ENCODE measurements at places on chromosomes 1 and 21. TPM values are rescaled to one million over a fixed set of nuclear protein-coding genes. Genes with fewer than 3 reads are reported as not detected.

- no peak for DNase-seq
- H3K27me3 ChIP-seq: no peaks in the 10 kb centered on the region
- no peak overlapping the region for H3K4me3 ChIP-seq
- H3K27ac ChIP-seq: no peak overlapping the region
- H3K36me3 ChIP-seq: 0 out of 2 replicates have a peak, but pooled peaks cover 2% of the 10 kb centered on the region
Observed at GRCh38 chr1:206586501-206587445, 25.5 kb downstream of the EIF2D start.

GRCh38 chr1:9121496-9122409 is 7.1 kb downstream of the GPR157 start:
- H3K27me3 ChIP-seq: no peaks in the 10 kb centered on the region
- no peak overlapping the region for H3K4me3 ChIP-seq
- H3K4me1 ChIP-seq: no peaks in the 10 kb centered on the region
- no peak overlapping the region for H3K27ac ChIP-seq
- H3K36me3 ChIP-seq: no peaks in the 10 kb centered on the region

- peaks cover 14% of the 10 kb centered on the region for H3K4me1 ChIP-seq
- DNase-seq: no peak
- H3K27me3 ChIP-seq: no peaks in the 10 kb centered on the region
- peak overlapping the region; percentile 98 for H3K4me3 ChIP-seq
Observed at GRCh38 chr1:229627003-229627402, 956 bp downstream of the URB2 start.

GRCh38 chr1:218517459-218517858 is 172.3 kb downstream of the TGFB2 start:
- no peaks in the 10 kb centered on the region for H3K36me3 ChIP-seq
- H3K4me1 ChIP-seq: no peaks in the 10 kb centered on the region
- no peak overlapping the region for H3K4me3 ChIP-seq
- H3K27ac ChIP-seq: no peak overlapping the region
- no peak for DNase-seq
- no peaks in the 10 kb centered on the region for H3K27me3 ChIP-seq

GRCh38 chr1:175186433-175187160 is 6.0 kb downstream of the KIAA0040 start:
- H3K27me3 ChIP-seq: peaks cover 13% of the 10 kb centered on the region
- DNase-seq: no peak
- H3K4me3 ChIP-seq: no peak overlapping the region
- H3K4me1 ChIP-seq: no peaks in the 10 kb centered on the region

BEST4 gene
- polyA plus RNA-seq: 0.31 TPM

GBP6 gene
- polyA plus RNA-seq: not detected

- H3K4me1 ChIP-seq: no peaks in the 10 kb centered on the region
- H3K36me3 ChIP-seq: no peaks in the 10 kb centered on the region
- no peak overlapping the region for H3K27ac ChIP-seq
- H3K4me3 ChIP-seq: no peak overlapping the region
- no peak for DNase-seq
- H3K27me3 ChIP-seq: no peaks in the 10 kb centered on the region
Observed at GRCh38 chr1:27513528-27513927, 23.6 kb upstream of the WASF2 start.

RHD gene
- 0.33 TPM for polyA plus RNA-seq

GRCh38 chr1:111559736-111560279 is 56.4 kb upstream of the ADORA3 start:
- peaks cover 36% of the 10 kb centered on the region for H3K4me1 ChIP-seq
- no peak overlapping the region for H3K4me3 ChIP-seq
- peak overlapping the region; percentile 61 for H3K27ac ChIP-seq
- H3K27me3 ChIP-seq: no peaks in the 10 kb centered on the region
- peak; percentile 88 for DNase-seq

DNA sequence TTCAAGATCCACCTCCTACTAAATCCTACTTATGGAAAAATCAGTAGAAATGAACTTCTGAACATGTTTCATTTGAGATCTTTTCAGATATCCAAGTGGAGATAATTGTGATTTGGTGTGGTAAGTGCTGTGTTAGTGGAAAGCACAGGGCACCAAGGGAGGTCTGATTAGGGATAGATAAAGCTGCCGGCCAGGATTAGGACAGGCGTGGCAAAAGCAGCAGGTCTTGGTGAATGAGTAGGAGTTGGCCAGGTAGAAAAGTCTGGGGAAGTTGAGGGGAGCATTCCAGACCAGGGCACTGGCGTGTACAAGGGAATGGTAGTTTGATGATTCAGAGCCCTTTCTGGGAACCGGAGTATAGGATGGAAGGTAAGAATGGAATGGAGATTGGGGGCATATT is 47.8 kb downstream of the AZIN2 start:
- DNase-seq: no peak
- peaks cover 6% of the 10 kb centered on the region for H3K4me1 ChIP-seq
- no peak overlapping the region for H3K4me3 ChIP-seq
- H3K36me3 ChIP-seq: no peaks in the 10 kb centered on the region

DNA sequence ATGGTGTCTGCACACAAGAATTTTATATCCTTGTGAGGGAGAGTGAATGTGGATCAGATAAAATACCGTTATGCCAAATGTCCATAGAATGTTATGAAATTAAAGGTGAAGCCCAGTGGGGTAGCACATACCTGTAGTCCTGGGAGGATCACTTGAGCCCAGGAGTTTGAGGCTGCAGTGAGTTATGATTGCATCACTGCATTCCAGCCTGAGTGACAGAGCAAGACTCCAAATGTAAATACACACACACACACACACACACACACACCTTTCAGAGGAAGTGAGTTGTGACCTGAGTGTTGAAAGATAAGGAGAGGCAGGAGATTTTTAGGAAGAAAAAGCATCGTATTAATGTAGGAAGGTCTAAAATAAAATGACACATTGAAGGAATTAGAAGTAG is 28.1 kb upstream of the ZYG11A start:
- no peak overlapping the region for H3K27ac ChIP-seq
- no peak for DNase-seq
- H3K36me3 ChIP-seq: peaks cover 24% of the 10 kb centered on the region
- H3K4me3 ChIP-seq: no peak overlapping the region
- no peaks in the 10 kb centered on the region for H3K27me3 ChIP-seq
- no peaks in the 10 kb centered on the region for H3K4me1 ChIP-seq

GRCh38 chr1:53639251-53639763 is 99.7 kb downstream of the GLIS1 start:
- H3K27me3 ChIP-seq: no peaks in the 10 kb centered on the region
- H3K4me1 ChIP-seq: peaks cover 9% of the 10 kb centered on the region
- no peaks in the 10 kb centered on the region for H3K36me3 ChIP-seq
- H3K27ac ChIP-seq: no peak overlapping the region
- H3K4me3 ChIP-seq: 0 out of 2 replicates have a peak overlapping the region, but pooled peaks have one; percentile 22

C8B gene
- polyA plus RNA-seq: not detected

GRCh38 chr1:82330330-82330729 is 529.6 kb downstream of the ADGRL2 start:
- no peaks in the 10 kb centered on the region for H3K27me3 ChIP-seq
- no peak for DNase-seq
- no peaks in the 10 kb centered on the region for H3K4me1 ChIP-seq
- H3K27ac ChIP-seq: no peak overlapping the region
- H3K36me3 ChIP-seq: no peaks in the 10 kb centered on the region

DNA sequence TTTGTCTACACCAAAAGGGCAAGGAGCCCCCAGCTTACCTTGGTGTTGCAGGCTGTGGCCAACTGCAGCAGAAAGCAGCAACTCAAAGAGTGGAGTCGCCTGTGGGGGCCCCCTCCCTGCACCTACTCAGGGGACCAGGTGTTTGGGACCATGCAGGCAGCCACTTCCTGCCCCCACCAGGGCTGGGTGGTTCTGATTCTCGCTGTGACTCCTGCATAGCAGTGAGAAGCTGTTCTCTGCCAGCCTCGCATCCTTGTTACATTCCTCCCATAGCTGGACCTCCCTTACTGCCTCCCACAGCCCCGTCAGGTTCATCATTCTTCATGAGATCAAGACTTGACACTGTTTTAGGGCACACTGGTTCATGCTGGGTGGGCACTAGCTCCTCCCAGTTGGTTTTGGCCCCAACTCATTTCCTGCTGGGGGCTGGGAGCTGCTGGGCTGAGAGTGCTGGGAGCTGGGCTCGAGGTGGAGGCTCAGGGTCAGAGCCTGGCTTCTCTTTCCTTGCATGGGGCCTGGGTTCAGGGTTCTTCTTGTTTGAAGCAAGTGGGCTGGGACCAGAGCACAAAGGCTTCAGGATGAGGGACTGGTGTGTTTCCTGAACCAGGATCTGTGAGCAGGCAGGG is 146.9 kb upstream of the C1orf174 start:
- H3K4me3 ChIP-seq: no peak overlapping the region
- no peak for DNase-seq
- no peaks in the 10 kb centered on the region for H3K36me3 ChIP-seq
- no peaks in the 10 kb centered on the region for H3K27me3 ChIP-seq

DNA sequence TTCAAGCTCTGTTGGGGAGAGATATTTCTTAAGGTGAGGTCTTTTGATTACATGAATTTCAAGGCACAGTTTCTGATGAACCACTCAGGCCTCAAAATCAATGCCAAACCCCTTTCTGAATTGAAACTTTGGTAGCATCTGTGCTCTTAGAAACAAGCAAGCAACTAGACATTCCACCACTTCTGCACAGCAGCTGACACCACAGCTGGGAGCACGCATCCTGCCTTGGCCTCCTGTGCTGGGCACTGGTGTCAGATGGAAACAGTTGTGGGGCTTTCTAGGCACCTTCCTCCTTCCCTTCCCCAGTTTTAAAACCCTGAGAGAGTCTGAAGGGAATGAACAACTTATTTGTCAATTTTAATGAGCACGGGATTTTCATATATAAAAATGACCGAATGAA is 360.2 kb downstream of the ADGRL2 start:
- H3K27ac ChIP-seq: no peak overlapping the region
- H3K27me3 ChIP-seq: no peaks in the 10 kb centered on the region
- H3K4me1 ChIP-seq: no peaks in the 10 kb centered on the region
- DNase-seq: no peak
- no peaks in the 10 kb centered on the region for H3K36me3 ChIP-seq
- no peak overlapping the region for H3K4me3 ChIP-seq

DNA sequence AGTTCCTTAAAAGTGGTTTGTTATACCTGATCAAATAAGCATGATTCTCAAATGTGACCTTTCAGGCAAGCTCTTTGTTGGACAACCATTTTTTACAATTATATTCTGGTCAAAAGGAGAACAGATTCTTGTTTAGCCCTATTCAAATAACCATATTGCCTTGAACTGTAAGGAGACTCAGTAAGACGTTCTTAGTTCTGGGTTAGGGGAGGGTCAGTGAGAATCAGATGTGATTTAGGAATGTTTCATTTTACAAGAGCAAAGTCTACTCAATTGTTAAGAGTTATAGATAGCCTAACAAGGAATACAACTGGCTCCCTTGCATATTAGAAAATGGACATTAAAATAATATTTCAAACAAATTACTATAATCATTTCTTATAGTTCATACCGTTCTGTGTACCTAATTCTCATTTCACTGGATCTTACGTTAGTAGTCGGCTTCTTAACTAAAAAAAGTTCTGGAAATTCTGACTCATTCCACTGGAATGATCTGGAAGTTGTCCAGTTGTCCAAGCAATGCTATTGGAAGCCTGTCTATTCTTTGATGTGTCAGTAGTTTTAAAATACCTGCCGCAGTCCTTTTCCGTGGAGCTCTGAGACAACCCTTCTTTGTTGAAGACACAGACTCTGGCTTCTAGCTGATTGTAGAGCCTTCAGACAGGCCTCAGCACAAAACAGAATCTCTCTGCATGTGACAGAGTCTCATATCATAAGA is 88.8 kb downstream of the MAST2 start:
- H3K4me3 ChIP-seq: peak overlapping the region; percentile 48
- H3K27ac ChIP-seq: peak overlapping the region; percentile 74
- H3K27me3 ChIP-seq: no peaks in the 10 kb centered on the region

DNA sequence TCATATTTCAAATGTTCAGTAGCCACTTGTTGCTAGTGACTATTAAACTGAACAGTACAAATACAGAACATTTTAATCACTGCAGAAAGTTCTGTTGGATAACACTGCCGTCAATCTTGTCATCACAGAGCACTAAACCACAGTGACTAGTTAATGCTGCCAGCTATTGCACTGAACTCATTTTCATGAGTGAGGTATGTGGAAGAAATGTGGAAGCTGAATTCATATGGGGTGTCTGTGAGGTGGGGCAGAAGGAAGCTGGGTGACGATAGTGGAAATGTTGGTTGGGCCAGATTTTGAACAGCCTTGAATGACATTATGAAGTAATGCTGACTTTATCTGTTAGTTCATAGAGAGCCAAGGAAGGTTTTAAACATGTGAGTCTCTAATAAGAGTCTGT is 49.6 kb downstream of the OSBPL9 start:
- no peaks in the 10 kb centered on the region for H3K27me3 ChIP-seq
- peaks cover 46% of the 10 kb centered on the region for H3K4me1 ChIP-seq
- H3K27ac ChIP-seq: peak overlapping the region; percentile 75
- no peak overlapping the region for H3K4me3 ChIP-seq
- no peaks in the 10 kb centered on the region for H3K36me3 ChIP-seq

GRCh38 chr21:32475162-32475812 is 62.8 kb downstream of the EVA1C start:
- no peaks in the 10 kb centered on the region for H3K36me3 ChIP-seq
- peaks cover 15% of the 10 kb centered on the region for H3K4me1 ChIP-seq
- peak overlapping the region; percentile 52 for H3K4me3 ChIP-seq
- no peaks in the 10 kb centered on the region for H3K27me3 ChIP-seq
- H3K27ac ChIP-seq: peak overlapping the region; percentile 37

Measured in GM23248 (cell line).